ENCODE measurements at places on chromosomes 16 and 17.

DNA sequence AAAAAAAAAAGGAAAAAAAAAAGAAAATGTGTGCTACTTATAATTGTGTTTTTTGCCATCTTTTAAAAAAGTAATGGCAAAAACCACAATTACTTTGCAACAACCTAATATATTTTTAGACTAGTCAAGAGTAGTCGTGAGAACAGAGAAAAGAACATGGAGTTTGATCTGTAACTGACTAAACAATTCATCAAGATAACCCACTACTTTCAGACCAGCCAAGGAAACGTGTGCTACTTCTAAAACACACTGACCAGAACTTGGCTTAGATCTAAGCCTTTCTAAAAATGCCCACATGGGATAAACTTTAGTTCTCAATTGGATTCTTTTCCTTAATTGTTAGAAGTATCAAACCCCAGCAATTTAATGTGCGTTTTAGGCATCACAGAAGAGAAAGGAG is 616 bp downstream of the PECAM1 start:
- no peak for DNase-seq

GRCh38 chr16:88005181-88005581 is 53.9 kb downstream of the BANP start:
- DNase-seq = no peak

DNA sequence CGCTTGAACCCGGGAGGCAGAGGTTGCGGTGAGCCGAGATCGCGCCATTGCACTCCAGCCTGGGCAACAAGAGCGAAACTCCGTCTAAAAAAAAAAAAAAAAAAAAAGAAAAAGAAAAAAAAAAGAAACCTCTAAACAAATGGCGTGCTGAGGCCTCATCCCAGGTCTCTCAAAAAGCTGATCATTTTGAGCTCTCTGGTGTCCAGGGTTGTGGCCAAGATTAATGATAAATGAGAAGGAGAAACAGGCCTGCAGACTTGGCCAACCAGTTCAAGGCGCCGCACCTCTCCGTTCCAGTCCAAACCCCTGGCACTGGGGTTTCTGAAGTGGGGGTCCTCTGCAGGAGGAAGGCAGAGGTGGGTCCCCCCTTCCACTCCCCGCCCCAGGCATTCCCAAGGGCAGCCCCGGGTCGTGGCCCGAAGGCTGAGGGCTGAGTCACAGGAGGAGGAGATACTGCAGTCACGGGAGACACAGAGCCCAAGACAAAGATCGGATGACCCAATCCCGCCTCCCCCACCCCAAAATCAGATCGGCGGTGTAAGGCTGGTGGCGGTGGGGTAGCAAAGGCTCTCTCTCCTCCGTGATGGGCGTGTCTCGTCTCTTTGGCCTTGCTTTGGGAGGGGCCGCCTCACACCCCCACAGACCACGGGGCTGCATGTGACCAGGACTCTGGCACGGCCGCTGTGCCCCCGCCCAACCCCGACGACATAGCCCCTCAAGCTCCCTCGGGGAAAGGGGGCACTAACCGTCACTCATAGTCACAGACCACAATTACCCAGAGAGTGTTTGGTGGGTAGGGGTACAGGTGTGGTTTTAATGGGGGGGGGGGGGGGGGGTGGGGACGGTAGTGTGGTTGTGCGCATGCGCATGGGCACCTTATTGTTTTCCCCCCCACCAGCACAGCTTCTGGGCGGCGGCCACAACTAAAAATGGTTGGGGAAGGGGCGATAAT is 1.1 kb downstream of the VAT1 start:
- DNase-seq = peak; percentile 65

- no peak for DNase-seq
These were observed 268.9 kb upstream of the MAF start for GRCh38 chr16:79869304-79870015.

Data from left ventricle myocardium inferior (tissue), 1 donor.